ENCODE measurements at places on chromosomes 5 and 9.
A peak's percentile ranks its signal among the peaks of the same experiment; 100 is the strongest.

GRCh38 chr5:138351517-138351916 is 968 bp upstream of the KDM3B start:
- no peak for DNase-seq

- DNase-seq, result no peak
Observed at GRCh38 chr9:134885679-134886412, 5.2 kb downstream of the FCN2 start.

GRCh38 chr5:125411071-125411743 is 664.8 kb upstream of the ZNF608 start:
- DNase-seq, result no peak

- no peak for DNase-seq
Observed at GRCh38 chr5:97528941-97529340, 345.9 kb upstream of the RIOK2 start.

DNA sequence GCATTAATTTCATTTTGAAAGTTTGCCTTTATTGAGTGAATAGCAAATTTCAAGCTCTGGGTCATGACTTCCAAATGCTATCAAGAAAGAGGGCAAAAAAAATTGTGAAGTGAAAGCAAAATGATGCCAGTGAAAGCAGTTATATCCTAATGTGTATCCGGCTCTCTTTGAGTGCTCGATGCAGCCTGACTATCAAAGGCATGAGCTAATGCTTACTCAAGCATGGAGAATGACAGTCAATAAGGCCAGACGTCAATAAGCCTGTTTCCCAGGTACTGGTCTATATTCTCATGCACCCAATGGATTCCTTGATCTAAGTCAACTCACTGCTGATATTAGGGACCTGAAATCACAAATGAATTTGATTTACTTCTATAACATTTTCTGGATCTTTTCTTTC is 435.5 kb downstream of the CAAP1 start:
- DNase-seq, result no peak

DNA sequence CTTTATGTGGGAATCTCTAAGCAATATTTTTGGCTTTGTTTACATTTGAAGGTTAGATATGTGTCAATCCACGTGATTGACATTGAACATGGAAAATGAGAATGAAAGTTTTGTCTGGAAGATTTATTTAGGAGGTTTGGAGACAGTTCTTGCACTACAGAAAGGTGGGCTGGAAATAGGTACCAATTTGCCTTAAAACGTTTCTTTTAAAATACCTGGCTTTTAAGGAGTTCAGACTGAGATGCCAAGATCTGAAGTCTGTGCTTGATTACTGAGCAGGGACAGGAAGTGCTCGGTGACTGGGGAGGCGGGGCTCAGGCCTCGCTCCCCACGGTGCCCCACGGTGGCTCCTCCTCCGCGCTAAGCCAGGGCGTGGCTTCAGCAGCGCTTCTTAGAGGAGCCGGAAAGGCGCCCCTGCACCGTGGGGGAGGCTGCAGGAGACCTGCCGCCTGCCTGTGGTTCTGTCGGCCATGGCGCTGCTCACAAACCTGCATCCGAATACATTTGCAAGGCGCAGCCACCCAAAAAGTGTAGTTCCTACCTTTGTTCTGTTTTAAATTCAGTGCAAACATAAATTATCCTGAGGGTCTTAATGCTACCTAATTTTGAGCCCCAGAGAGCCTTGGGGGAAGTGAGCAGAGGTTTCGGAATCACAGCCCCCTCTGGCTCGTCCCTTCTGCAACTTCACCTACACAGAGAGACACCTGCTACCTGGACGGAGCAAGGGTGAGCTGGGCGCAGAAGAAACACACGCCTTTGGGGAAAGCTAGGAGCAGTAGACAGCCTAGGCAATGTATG is 49.2 kb downstream of the USP20 start:
- no peak for DNase-seq

GRCh38 chr5:28862137-28862859 is 1823.9 kb upstream of the CDH9 start:
- no peak for DNase-seq

- no peak for DNase-seq
Observed at GRCh38 chr9:36895744-36896260, 138.3 kb downstream of the PAX5 start.

DNA sequence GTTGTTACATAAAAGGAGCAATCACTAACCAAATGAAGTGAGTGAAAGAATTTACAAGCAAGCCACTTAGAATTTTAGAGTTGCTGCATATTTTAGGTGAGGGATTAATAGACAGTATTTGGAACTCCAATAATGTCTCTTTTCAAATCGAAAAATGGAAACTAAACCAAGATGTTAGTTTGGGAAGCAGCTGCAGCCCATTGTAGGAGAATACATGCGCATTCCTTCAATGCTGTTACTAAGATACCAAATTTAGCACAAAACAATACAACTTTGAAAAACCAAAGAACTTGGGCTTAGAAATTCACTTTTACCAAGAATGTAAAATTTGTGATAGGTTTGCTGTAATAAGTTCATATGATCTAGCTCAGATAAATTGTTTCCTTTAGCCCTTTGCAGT is 411.8 kb upstream of the CDH6 start:
- no peak for DNase-seq

- DNase-seq, result no peak
Observed at GRCh38 chr9:34961574-34962490, 3.7 kb downstream of the PHF24 start.

- no peak for DNase-seq
Observed at GRCh38 chr5:68505917-68506860, 290.6 kb downstream of the PIK3R1 start.

DNA sequence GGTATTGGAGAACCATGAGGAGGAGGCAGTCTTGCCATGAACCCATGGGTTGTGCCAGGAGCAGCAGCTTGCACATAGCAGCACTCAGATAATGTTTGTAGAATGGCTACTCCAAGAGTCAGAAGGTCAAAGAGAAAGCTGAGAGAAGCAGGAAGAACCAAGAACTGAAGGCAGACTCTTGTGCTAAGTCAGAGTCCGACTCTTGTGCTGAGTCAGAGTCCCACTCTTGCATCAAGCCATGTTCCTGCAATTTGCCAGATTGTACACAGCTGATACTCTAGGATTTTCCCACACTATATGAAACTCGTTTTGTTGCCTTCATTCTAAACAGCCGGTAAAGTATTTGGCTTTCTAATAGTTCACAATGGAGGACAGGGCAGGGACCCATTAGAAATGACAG is 26.2 kb upstream of the HSPA9 start:
- peak; percentile 52 for DNase-seq

DNA sequence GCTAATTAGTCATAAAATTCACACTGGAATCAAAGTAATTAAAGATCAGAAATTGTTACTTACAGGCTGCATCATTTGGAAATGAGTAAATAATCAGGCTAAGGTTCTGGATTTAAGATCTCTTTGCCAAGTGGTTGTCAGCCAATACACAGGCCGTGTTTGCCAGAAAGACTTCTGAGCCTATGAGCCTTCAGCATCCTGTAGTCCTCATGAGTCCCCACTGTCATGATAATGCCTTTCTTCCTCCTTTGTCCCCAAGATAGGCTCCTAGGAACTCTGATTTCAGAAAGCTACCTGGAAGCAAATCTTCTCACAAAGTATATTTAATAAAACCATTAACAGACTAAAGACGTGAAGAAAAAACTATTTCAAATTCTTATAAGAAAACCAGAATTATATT is 810.5 kb downstream of the DNAH5 start:
- no peak for DNase-seq

- DNase-seq, result no peak
Observed at GRCh38 chr5:158810615-158811014, 289.1 kb downstream of the EBF1 start.

GRCh38 chr5:107724642-107725041 is 53.9 kb upstream of the EFNA5 start:
- DNase-seq, result no peak

- no peak for DNase-seq
Observed at GRCh38 chr5:129377504-129377903, 82.6 kb upstream of the ADAMTS19 start.

All from AG04449 (cell line).